Activated naive CD4-positive, alpha-beta T cell treated with anti-CD3 and anti-CD28 coated beads, Interleukin-2, amount 10 ng/mL, durations not matched to agents 7 days and 5 days (primary cell): ENCODE measurements at places on chromosomes 2 and 18.

DNA sequence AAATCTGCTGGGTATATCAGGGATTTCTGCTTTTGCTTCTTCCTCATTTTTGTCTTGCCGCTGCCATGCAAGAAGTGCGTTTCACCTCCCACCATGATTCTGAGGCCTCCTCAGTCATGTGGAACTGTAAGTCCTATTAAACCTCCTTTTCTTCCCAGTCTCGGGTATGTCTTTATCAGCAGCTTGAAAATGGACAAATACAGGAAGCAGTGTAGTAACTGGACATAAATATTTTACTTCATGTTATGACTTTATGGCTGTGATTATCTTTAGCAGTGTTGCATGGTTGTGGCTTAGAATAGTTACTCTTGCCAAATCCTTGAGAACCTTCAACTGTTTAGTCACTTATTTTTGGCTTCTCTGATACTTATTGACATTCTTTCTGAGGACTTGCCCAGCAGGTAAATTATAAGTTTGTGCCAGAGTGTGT, 66.2 kb upstream of the DLX2 start:
- DNase-seq = no peak

- DNase-seq = peak; percentile 36
These were observed 88.6 kb upstream of the EML6 start for GRCh38 chr2:54634564-54635511.

- DNase-seq = no peak
These were observed 32.5 kb downstream of the CDC42EP3 start for GRCh38 chr2:37638973-37639372.

DNA sequence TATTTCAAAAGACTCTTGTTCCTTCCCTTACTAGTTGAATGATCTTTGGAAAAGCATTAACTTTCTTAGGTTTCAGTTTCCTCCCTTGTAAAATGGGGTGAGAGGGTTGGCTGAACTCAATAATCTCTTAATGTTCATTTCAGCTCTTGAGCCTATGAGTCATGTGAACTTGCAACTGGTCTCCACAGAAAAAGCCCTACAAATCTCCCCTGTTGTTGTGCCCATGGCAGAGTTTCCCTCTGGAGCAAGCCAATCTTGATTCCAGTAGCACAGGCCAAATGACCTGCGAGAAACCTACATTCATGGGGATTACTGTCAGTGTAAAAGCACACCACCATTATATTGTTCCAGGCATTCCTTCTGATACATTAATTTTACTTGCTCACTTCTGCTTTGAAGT, 388.9 kb downstream of the ALK start:
- DNase-seq = no peak

DNA sequence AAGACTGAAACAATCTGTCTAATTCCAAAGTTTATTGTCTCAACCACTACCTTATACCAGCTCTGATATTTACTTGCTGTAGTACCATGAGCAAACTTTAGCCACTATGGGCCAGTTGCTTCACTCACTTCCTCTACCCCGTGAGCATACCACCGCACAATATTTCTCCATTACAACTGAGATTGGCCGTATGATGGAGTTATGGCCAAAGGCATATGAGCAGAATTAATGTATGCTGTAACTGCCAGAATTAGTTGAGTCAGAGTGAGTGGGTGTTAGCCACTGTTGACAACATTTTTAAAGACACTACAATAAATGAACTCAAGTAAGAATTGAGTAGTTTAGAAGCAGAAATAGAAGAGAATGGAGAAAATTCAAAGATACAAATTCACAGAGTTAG, 69.7 kb downstream of the LRATD1 start:
- DNase-seq = no peak

DNA sequence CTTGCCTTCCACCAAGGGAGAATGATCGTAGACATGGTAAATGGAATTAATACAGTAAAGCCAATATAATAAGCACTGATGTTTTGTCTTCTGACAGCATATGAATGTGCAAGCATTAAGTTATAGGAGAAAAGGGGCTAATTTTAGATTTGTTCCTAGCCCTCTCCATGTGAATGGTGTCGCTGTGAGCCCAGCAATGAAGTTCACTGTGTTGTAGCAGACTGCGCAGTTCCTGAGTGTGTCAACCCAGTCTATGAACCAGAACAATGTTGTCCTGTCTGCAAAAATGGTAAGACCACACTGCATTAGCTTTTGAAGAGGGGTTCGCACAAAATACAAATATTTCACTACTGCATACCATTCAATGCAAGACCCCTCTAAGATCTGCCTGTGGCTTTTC, 25.6 kb downstream of the VWC2L start:
- DNase-seq = no peak

DNA sequence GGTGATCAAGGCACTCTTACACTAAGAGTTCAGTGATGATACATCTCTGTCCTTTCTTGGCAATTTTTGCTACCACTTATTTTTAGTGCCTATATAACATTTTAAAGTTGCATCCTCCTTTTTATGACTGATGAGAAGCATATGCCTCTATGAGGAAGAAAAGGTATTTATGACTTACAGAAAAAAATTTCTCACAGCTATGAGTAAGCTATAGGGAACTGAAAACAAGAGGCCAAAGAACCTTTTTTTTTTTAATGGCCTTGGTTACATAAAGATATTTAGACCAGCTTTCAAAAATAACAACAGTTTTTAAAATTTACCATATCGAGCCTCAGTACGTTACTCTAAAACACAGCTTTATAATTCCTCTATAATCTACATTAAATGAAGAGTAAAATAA, 21.3 kb downstream of the MBD5 start:
- DNase-seq = no peak

GRCh38 chr2:209145941-209146681, 277.7 kb upstream of the MAP2 start:
- no peak for DNase-seq

DNA sequence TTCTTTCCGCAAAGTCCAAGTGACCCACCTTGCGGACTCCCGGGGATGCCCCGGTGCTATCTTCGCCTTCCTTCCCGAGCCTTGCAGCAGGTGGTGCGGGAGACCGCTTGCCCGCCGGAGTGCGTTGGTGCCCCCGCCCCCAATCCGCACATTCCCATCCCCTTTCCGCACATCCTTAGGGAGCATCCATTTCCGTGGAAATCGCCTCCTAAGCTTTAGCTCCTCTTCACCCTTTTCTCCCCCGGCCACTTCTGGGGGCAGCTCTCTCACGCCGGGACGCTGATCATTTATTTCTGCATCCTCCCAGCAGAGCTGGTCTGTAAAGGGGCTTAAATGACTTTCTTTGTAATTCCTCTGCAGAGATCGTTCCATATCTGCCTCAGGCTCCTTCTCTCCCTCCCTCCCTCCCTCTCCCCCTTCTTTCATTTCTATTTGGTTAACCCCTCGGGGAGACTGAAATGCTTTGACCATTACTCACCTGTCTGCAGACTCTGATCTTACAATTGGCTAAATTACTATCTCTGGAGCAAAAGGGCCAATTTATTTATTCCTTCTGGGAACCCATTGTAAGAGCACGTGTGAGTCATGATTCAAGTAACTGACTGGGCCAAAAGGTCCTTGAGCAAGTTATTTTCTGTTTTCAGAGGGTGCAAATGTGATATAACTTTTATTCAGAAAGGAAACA, 1.3 kb upstream of the LYPD1 start:
- no peak for DNase-seq

- no peak for DNase-seq
These were observed 17.3 kb downstream of the BCL2 start for GRCh38 chr18:63302220-63302619.

- no peak for DNase-seq
These were observed 58.7 kb downstream of the RBKS start for GRCh38 chr2:27831279-27832050.

DNA sequence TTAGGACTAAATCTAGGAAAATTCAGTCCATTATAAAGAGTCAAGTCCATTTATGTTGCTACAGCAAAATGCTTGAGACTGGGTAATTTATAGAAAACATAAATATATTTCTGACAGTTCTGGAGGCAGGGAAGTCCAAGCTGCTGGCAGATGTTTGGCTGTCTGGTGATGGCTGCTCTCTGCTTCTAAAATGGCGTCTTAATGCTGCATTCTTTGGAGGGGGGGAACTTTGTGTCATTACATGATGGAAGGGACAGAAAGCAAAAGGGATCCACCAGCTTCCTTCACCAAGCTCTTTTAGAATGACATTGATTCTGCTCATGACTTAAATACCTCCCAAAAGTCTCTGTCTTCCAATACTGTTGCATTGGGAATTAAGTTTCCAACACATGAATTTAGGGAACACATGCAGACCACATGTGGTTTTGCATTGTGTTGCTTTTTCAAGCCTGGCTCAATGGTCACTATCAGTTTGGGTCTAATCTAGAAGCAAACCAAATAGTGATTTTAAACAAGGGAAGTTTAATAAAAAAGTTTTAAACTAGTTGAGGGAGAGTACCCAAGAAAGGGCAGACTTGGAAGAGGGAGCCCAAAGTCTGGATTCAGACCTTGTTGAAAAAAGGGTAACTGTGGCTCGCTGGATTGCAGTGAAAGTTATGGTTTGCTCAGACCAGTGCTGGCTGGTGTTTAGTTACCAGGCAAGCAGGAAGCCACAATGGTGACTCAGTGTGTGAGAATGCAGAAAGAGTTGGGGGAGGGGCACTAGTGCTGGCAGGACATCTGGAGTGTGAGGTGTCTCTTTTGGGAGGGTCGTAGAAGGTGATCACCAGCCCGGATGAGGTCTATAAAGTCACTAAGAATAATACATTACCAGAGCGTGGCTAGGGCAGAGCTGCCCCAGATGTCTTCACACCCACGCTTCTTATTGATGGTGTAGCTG, 30.8 kb downstream of the C18orf54 start:
- peak; percentile 40 for DNase-seq

DNA sequence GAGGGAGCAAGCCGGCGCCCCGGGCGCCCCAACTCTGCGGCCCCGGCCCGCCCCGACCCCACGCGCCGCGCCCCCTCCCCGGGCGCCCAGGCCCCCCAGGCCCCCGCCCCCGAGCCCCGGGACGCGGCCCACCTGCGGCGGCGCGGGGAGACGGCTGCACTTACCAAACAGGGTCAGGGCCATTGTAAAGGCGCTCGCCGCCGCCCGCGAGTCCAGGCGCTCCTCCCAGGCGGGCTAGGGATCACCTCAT, 526 bp downstream of the CHN1 start:
- no peak for DNase-seq

DNA sequence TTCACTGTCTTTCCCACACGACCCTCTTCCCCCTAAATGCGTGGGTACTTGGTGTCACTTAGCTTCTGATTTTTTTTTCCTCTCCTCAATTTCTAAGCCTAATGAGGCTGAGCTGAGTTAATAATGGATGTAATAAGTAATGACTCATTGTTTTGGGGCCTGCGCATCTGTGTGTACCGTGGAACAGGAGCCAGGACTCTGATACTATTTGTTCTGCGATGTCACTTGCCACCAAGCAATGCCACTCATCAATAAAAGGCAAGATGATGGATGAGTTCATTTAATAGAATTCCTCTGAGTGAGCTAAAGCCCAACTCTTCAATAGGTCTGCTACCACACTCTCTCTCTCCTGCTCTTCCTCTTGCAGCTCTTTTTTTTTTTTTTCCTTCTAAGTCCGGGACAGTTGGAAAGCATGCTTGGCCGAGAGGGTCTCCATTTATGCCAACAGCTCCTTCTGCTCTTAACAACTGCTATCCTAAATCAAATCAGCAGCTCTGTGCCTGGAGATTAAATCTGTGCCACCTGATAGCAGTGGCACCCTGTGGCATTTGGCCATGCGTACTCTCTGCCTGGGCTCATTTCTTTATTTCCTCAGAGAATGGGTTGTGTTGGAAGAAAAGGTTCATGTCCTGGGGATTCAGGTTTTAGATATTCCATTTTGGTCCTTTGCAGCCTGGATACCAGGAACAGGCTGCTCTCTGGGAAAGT, 1284.2 kb upstream of the PIK3C3 start:
- DNase-seq = no peak

DNA sequence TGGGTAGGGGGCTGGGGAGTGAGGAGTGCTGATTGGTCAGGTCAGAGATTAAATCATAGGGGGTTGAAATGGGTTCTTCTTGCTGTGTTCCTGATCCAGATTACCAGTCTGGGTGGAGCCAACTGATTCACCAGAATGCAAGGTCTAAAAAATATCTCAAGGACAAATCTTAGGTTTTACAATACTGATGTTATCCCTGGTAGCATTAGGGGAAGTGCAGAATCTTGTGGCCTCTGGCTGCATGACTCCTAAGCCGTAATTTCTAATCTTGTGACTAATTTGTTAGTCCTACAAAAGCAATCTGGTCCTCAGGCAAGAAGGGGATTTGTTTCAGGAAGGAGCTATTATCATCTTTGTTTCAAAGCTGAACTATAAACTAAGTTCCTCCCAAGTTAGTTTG, 289.2 kb upstream of the KYNU start:
- no peak for DNase-seq

DNA sequence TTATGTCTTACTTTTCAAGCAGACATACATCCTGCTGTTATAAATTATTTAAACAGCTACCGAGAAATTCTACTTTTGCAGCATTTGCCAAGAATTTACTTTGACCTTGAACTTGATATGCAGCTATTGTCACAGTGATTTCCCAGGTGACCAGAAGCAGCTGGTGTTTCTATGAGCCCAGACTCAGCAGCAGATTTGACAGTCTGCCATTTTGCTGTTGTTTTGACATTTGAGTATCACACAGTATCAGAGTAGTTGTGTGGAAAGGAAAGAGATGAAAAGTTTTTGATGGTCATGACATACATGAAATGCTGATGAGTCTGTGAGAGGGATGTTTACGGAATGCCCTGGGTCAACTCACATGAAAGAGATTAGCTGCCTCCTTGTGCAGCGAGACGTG, 6.6 kb upstream of the CCDC195 start:
- DNase-seq = no peak

GRCh38 chr18:3454365-3455089, 4.6 kb downstream of the TGIF1 start:
- peak; percentile 54 for DNase-seq

DNA sequence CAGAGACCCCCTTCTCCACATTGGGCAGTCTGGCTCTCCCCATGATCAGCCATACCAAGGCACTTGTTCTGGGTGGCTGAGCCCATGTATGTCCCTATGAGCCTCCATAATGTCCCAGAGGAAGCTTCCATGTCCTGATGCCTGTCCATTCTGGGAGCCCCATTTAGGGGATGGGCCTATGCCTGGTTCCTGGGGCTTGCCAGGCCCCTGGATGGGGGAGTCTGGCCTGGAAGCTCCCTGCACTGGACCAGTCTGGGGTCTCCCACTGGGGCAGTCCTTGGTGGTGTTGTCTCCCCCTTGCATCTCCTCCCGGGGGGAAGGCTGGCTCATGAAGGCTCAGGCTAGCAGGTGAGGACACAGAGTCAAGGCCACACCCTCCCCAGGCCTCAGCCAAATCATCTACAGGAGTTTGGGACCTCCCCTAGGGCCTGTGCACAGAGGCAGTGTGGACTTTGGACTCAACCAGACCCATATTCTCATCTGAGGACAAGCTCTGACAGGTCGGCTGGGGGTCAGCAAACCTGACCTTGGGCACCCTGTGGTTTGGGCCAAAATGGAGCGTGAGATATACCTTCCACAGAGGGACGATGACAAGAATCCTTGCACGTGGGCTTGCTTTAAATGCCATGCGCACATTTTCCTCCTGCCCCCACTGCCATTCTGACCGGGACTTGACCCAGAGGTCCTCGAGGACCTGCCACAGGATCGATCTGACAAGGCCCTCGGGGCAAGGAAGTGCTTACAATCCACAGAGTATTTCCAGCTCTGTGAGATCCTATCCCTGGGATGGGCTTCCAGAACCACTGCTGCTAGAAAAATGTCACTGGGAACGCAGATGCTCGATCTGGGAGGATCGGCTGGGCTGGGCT, 38.8 kb downstream of the INHBB start:
- no peak for DNase-seq
